Ascending aorta (tissue), 2 donors: ENCODE measurements at places on chromosomes 11 and 22. TPM values are rescaled to one million over a fixed set of nuclear protein-coding genes. Genes with fewer than 3 reads are reported as not detected.

The ELFN2 gene
- total RNA-seq, result not detected

DNA sequence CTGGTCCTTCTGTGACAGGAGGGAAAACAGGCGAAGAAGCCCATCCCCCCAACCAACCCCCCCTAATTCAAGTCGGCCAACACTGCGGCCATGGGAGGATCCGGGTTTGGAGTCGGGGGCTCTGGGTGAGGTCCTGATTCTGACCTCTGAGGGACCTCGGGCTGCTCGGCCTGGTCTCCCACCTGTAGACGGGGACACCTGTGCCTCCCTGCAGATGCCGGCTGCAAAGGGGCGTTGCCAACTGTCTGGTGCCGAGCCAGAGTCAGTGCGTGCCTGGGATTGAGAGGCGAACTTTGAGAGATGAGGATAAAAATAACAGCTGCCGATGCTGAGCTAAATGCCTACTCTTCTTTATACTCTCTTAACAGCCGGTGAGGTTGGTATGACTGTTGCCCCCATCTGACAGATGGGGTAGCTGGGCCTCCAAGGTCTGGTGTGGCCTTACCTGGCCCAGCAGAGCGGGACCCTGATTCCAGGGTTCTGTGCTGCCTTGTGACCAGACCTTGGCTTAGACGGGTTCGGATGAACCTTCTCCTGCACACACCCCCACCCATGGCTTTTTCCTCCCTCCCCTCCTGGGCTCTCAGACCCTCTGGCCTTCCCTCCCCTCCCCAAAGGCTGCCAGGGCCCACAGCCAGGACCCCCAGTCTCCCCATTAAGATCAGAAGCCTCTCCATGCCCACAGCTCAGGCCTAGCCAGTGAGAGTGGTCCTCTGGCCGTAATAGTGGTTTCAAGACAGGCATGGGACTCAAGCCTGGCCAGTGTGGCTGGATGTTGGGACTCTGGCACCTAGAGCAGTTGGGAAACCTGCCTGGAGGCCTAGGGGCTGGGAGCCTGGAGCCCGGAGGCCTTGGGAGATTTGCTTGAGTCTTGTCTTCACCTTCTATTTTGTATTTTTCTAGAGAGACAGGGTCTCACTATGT, 41.7 kb downstream of the KCNJ4 start:
- H3K4me1 ChIP-seq, result peaks cover 4% of the 10 kb centered on the region
- no peaks in the 10 kb centered on the region for H3K36me3 ChIP-seq
- no peak overlapping the region for H3K27ac ChIP-seq
- peak overlapping the region; percentile 45 for H3K4me3 ChIP-seq
- DNase-seq, result no peak
- H3K27me3 ChIP-seq, result no peaks in the 10 kb centered on the region

GRCh38 chr11:113532697-113533424, 57.7 kb upstream of the DRD2 start:
- no peaks in the 10 kb centered on the region for H3K36me3 ChIP-seq
- no peak overlapping the region for H3K4me3 ChIP-seq
- no peak overlapping the region for H3K27ac ChIP-seq

GRCh38 chr11:116420770-116421528, 351.8 kb downstream of the BUD13 start:
- no peak for DNase-seq
- no peaks in the 10 kb centered on the region for H3K36me3 ChIP-seq
- no peak overlapping the region for H3K4me3 ChIP-seq
- no peak overlapping the region for H3K27ac ChIP-seq
- H3K4me1 ChIP-seq, result no peaks in the 10 kb centered on the region
